ENCODE measurements at places on chromosomes 6 and 20.

- DNase-seq, result no peak
These were observed 41.7 kb upstream of the FAM135A start for GRCh38 chr6:70371454-70372105.

- no peak for DNase-seq
These were observed 479.4 kb upstream of the SLC35B3 start for GRCh38 chr6:8914700-8915099.

DNA sequence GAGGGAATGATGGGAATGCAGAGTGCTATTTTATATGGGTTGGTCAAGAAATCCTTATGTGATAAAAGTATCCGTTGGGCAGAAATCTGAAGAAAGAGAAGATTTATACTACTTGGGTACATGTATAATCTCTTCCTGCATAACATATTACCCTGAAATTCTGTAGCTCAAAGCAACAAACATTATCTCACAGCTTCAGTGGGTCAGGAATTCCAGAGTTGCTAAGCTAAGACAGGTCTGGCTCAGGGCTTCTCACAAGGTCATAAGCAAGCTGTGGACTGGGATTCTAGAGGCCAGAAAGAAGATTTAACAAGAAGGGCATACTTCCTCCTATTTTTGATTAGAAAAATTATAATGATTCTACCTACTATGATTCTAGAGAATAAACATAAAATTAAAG is 172.5 kb upstream of the THEMIS start:
- no peak for DNase-seq

GRCh38 chr6:44227148-44227793 is 3.9 kb downstream of the SLC29A1 start:
- DNase-seq, result no peak

GRCh38 chr20:37471741-37472235 is 49.3 kb upstream of the NNAT start:
- DNase-seq, result no peak

DNA sequence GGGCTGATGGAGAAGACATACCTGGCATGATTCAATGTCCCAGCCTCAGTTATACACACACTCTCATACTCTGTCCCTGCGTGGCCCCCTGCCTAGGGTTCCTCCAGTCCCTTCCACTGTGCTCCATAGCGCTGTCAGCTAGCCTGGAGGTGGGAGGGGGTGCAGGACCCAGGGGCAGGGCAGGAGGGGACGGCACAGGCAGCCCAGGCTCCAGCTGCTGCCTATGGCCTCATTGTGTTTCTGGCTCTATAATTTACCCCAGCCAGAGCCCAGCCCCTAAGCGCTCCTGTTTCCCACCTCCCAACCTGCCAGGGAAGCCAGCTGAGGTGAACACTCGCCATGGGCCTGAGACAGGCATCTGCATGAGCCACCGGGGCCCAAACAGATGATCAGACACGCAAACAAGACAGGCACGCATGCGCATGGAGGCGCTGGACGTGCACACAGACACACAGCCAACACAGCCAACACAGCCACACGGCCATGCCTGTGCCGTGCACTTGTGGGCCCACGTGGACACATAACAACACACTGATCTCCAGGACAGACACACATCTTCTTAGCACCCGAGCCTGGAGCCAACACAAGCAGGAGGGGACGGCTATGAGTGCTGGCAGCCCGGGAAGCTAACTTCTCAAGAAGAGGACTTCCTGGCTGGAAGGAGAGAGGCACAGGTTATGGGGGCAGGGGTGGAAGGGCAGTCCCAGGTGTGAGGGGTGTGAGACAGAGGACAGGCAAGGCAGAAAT is 124.9 kb downstream of the GRM4 start:
- no peak for DNase-seq

DNA sequence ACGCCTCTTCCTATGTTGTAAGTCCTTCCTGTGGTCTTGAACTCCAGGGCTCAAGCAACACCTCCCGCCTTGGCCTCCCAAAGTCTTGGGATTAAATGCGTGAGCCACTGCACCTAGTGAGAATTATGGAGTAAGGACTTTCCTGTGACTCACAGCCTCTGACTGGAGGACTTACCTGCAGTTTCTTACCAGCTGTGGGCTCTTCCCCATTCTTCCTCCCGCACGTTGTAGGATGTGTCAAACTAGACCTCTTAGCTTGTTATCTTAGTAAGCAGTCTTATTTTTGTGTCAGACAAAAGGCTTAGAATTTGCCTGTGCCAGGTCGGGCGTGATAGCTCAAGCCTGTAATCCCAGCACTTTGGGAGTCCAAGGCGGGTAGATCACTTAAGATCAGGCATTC is 30.9 kb downstream of the BAK1 start:
- DNase-seq, result no peak
